Stimulated activated memory B cell treated with anti-CD40 and anti-IgM and Interleukin-4, amounts not matched to agents 10 μg/mL and 1 μg/mL and 100 μg/mL, for 72 hours (primary cell): ENCODE measurements at places on chromosomes 6 and 20.

DNA sequence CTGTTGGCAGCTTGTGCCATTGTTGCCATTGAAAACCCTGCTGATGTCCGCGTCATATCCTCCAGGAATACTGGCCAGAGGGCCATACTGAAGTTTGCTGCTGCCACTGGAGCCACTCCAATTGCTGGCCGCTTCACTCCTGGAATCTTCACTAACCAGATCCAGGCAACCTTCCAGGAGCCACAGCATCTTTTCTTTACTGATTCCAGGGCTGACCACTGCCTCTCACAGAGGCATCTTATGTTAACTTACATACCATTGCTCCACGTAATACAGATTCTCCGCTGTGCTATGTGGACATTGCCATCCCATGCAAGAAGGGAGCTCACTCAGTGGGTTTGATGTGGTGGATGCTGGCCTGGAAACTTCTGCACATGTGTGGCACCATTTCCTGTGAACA is 221.8 kb upstream of the FAM83B start:
- no peak for ATAC-seq

GRCh38 chr6:110013386-110013785 is 35.3 kb downstream of the GPR6 start:
- no peak for ATAC-seq

GRCh38 chr6:144920391-144920961 is 635.3 kb downstream of the UTRN start:
- ATAC-seq = no peak

GRCh38 chr6:136208783-136209182 is 41.3 kb downstream of the MTFR2 start:
- no peak for ATAC-seq
